ENCODE measurements at places on chromosomes 5 and 9. TPM values are rescaled to one million over a fixed set of nuclear protein-coding genes. Genes with fewer than 3 reads are reported as not detected.

Gene SPRY4
- total RNA-seq, result 4.8 TPM

Gene DPYSL3
- 884 TPM for total RNA-seq

Gene AGXT2
- 0.23 TPM for total RNA-seq

Gene TUSC1
- 11.5 TPM for total RNA-seq

Measured in diencephalon (tissue), 1 donor.